NCI-H1436 treated with DMSO at 0.1 percent for 48 hours (cell line): ENCODE measurements at places on chromosomes 16 and 17.

- no peak for DNase-seq
Observed at GRCh38 chr17:61498042-61498994, 46.1 kb downstream of the TBX4 start.

DNA sequence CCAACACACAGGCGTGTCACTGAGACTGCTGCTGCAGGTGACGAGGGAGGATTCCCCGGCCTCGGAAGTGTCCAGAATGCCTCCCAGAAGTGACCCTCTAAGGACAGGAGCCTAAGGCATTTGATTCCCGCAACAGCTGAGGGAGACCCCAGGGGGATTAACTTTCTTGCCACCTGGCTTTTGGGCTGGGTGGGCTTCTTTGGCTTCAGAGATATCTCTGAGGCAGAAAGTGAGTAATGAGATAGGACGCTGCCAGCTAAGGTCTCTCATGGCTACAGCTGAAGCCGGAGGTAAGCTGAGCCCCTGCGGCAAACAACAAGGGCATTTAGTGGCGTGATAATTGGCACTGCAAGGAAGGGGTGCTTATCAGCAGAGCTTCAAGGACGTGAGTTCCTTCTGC lies 17.0 kb downstream of the DRC3 start:
- no peak for DNase-seq

GRCh38 chr17:21689604-21690003 lies 2.7 kb upstream of the KCNJ18 start:
- DNase-seq = no peak

DNA sequence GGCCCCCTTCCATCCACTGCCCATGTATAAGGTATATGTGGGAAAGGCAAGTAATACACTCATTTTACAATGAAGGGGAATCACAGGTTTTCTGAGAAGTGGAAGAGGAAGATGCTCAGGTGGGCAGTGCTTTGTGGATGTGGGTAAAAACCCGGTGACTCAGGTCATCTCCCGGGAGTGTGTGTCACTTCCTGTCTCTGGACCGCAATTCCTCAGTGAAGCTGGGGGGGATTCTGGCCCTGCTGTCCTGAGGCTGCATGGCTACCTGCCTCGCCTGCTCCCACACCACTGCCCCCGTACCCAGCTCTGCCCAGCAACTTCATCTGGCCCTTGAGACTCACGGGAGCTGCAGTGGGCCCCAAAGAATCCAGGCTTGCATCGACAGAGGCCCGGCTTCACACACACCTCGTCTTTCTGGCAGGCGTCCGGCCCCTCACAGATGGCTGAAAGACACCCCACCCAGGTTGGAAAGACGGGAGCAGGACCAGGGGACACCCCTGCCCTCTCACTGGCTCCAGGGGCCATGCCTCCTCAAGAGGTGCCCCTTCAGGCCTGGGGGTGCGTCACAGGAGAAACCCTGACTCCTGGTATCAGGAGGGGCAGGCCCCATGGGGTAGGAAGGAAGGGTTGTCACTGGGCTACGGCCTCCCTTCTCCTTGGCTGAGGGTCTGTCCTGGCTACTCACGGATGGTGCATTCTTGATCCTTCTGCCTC lies 882 bp downstream of the SCARF1 start:
- no peak for DNase-seq

GRCh38 chr17:60353773-60354172 lies 38.2 kb downstream of the USP32 start:
- DNase-seq = no peak

- DNase-seq = no peak
Observed at GRCh38 chr17:7177191-7177953, 1.8 kb downstream of the ASGR1 start.

- DNase-seq = no peak
Observed at GRCh38 chr16:8919089-8919933, 37.2 kb downstream of the LITAFD start.

DNA sequence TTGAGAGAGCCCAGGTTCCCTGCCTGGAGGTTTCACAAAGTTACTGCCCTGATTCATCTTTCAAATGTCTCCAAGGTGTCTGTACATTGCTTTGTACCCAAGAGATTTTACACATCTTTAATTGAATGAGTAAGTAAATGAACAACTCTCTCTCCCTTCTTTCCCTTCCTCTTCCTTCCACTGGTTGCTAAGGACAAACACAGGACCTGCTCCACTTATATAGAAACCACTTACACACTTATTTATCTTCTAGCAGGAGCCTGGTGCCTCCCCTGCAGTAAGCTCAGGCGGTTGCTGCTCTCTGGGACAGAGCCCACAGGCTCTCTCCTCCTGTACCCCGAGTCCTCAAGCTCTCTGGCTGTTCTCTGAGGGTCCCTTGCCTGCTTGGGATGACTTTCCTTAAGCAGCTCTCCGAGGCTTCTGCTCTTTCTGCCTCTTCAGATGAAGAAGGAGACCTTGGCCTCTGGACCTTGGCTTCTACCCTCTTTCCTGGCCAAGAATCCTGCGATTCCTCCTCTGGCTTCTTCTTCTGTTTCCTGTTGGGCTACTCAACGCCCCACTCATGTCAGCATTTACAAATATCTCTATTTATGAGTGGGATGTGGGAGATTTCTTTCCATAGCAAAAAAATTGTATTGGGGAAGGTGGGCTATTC lies 9.9 kb downstream of the PIRT start:
- DNase-seq = no peak

- DNase-seq = no peak
Observed at GRCh38 chr17:76356803-76357456, 3.2 kb upstream of the PRPSAP1 start.

GRCh38 chr17:71402661-71403141 lies 718.1 kb upstream of the SOX9 start:
- DNase-seq = peak; percentile 83

- DNase-seq = no peak
Observed at GRCh38 chr16:56848955-56849689, 15.9 kb upstream of the SLC12A3 start.

GRCh38 chr17:37117373-37118142 lies 168.8 kb downstream of the AATF start:
- DNase-seq = peak; percentile 63
